Brain microvascular endothelial cell (primary cell): ENCODE measurements at places on chromosomes 5 and 9.

DNA sequence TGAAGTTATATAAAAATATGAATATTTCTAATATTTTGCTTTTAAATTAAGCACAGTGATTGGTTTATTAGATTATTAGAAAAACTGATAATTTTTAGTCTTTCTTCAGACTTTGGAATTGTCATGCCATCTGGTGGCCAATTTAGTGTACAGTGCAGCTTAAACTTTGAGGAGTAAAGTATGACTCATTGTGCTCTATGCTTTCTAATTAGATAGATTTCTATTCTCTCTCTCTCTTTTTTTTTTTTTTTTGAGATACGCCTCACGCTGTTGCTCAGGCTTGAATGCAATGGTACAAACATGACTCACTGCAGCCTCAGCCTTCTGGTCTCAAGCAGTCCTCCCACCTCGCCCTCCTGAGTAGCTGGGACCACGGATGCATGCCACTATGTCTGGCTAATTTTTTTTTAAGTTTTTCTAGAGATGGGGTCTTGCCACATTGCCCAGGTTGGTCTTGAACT lies 42.1 kb upstream of the GPR21 start:
- DNase-seq = peak; percentile 76

- DNase-seq = no peak
Measured at GRCh38 chr5:73415617-73416016, 33.0 kb downstream of the FOXD1 start.

GRCh38 chr5:82151662-82152061 lies 126.5 kb downstream of the RPS23 start:
- DNase-seq = no peak

- DNase-seq = peak; percentile 53
Measured at GRCh38 chr5:84028093-84028492, 307.4 kb upstream of the HAPLN1 start.

GRCh38 chr5:89129941-89130340 lies 247.0 kb upstream of the MEF2C start:
- no peak for DNase-seq

GRCh38 chr5:81819556-81820317 lies 68.8 kb upstream of the SSBP2 start:
- peak; percentile 39 for DNase-seq

GRCh38 chr5:139131465-139131864 lies 66.7 kb downstream of the SIL1 start:
- DNase-seq = no peak

DNA sequence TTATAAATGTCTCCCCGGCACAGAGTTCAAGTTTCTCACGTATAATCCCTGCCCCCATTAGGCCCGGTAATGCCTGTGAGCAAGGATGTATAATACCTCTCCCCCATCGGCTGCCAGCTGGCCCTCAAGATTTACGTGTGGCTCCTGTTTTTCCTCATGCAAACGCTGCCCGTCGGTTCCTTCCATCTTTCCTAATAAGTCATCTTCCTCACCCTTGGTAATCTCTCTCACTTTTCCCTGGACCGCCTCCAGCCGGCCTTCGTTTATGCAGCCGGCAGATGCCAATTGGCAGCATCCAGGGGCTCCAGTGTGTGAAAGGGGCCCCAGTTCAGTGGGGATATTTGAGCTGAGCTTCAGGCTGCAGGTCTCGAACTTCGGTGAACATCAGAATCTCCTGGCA lies 86.5 kb upstream of the NEURL1B start:
- DNase-seq = no peak

GRCh38 chr9:73180403-73180802 lies 28.7 kb downstream of the ANXA1 start:
- DNase-seq = no peak

DNA sequence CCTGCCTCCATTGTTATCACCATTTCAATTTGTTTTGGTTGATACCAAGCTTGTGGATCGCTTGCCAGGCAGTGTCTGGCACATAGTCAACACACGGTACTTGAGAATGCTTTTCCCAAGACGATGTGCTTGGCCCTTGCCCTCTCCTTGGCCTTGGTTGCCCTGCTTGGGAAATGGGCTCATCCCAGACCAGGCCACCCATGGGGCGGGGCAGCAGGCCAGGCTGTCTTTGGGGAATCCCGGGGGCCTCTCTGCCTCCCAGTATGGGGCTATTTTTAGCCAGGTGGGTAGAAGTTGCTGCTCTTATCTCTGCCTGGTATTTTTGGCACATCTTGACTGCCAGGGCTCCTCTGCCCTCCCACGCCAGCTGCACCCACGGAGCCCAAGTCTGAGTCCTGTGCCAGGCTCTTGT lies 49.9 kb downstream of the LMX1B start:
- no peak for DNase-seq

GRCh38 chr9:99595796-99596195 lies 225.9 kb upstream of the NR4A3 start:
- DNase-seq = no peak

GRCh38 chr5:177980743-177981151 lies 15.3 kb downstream of the PROP1 start:
- no peak for DNase-seq

GRCh38 chr5:1743061-1743768 lies 56.4 kb downstream of the MRPL36 start:
- no peak for DNase-seq
